ENCODE measurements at places on chromosomes 2 and 18.

- no peak for DNase-seq
These were observed 371.9 kb upstream of the TNP1 start for GRCh38 chr2:217231724-217232123.

DNA sequence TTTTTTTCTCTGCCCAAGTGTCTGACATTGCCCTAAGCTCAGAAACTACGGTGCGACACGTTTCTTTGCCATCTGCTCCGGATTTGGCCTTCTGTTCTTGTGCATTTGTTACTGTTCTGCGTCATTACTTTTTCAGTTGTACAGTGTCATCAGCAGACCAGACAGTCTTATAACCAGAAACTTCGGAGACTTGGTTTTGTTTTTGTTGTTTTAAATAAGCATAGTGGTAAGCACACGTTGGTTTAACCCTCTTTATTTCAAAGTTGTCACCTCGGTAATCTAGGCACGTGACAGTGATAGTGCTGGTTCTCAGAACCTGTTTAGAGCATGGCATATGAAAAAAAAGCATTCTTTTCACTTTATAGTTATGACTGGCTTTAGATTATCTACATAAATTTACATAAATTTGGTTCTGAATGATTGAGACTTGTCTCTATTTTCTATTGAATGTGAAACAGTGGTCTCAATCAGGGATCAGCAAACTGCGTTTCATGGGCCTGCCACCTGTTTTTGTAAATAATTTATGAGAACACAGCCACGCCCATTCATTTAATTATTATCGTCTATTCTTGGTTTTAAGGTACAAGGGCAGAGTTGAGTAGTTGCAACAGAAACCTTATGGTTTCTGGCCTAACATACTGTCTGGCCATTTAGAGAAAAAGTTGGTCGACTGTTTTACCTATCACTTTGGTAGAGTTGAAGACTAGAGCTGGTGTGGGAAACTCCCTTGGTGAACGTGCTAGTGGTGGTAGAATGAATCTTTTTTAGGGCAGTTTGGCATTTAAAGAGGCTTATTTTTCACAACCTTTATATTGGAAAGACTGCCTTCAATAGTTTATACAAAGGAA lies 106.5 kb downstream of the ZNF532 start:
- DNase-seq = no peak

DNA sequence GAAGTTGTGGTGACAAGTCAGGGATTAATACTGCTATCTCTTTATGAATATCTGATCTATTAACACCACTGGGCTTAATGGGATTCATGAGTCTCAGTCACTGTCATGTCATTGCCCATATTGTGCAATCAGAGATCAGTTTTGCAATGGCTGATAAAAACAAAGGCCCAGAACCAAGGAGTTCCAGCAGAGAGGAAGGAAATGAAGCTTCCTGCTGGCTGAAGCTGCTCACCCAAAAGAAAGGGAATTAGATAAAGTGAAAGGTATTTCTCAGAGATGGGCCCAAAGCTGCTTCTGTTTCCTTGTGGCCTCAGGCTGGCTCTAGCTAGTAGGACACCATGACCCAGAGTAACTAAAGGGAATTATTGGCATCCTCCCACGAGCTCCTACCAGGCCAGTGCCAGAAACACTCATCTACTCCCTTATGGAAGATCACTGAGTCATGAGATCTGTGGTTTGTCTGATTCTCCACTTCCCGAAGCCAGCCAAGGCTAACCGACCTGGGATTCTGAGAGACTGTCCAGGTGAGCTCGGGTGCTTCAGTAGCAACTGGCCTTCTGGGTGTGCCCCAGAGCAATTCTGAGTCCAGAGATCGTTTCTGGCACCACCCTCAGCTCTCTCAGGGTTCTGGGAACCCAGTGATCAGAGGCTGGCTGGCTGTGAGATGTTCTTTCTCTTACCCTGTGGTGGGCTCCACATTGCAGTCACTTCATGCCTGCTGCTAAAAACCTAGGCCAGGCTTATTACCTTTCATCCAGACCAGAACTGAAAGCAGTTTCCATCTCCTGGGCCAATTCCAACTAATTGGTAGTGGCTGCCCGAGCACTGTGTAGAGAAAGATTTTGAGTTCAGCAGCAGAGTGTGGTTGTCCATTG lies 129.5 kb upstream of the PELI1 start:
- DNase-seq = no peak

DNA sequence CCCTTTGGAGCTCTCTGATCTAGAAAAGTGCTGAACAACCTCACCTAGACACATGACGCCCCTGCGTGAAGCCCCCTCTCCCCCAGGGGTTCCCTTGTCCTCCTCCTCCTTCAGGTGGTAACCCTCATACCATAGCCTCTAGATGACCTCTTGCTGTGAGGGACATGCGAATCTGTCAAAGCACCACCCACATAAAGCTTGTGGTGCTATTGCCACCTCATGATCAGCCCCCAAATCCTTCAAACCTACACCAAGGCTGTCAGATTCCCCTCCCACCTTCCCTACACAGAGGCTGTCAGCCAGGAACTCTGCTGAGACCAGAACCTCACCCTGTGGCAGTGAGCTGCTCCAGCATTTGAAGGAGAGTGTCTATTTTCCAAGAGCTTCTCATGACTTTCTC lies 43.1 kb upstream of the TEX51 start:
- no peak for DNase-seq

- DNase-seq = no peak
These were observed 247.4 kb downstream of the XIRP2 start for GRCh38 chr2:167135706-167136105.

DNA sequence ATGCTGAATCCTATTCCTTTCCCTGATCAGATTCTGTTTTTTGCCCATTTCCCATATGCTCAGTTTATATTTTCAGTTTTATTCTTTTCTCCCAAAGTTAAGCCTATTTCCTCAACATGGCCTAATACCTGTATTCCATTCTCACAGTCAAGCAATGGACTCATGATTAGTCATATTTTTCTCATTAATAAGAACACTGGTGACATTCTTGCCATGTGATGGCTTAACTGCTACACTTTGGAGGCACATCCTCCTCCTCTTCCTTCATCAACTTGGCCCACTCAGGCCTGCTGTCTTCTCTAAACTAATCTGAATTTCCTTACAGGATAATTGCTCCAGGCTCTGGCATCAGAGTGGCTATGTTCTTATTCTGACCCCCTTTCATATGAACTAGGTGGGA lies 679.2 kb downstream of the NYAP2 start:
- no peak for DNase-seq

DNA sequence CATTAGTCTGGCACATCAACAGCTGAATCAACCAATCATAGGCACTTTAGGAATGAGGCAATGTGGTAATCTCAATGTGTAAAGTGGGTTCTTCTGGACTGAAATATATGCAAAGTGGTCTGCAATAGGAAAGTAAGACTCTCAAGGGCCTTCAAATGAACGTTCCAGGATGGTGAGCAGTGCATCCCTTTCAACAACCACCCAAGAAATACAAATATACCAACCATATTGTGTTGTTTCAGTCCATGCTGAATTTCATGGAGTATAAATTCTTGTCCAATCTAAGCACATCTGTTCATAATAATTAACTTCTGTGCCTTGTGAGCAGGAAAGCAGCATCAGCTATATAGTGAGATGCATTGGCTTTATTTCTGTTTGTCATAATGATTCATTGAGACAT lies 556.2 kb downstream of the THSD7B start:
- DNase-seq = no peak

DNA sequence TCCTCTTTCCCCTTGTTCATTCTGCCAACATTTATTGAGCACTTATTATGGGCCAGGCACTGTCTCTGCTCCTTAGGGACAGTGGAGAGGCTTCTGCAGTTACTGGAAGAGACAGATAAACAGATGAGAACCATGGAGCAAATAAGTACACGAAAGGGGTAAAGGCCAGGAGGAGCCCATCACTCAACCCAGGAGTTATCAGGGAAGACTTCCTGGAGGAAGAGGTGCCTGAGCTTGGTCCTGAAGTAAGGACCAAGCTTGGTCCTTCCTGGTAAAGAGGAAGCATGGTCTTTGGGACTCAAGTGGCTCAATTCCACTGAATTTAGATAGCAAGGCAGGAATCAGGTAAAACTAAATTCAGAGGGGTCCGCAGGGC lies 1.7 kb downstream of the ACTG2 start:
- no peak for DNase-seq

All from left renal pelvis (tissue), 4 donors.